ENCODE measurements at places on chromosomes 2 and 18. TPM values are rescaled to one million over a fixed set of nuclear protein-coding genes. Genes with fewer than 3 reads are reported as not detected.
A peak's percentile ranks its signal among the peaks of the same experiment; 100 is the strongest.

DNA sequence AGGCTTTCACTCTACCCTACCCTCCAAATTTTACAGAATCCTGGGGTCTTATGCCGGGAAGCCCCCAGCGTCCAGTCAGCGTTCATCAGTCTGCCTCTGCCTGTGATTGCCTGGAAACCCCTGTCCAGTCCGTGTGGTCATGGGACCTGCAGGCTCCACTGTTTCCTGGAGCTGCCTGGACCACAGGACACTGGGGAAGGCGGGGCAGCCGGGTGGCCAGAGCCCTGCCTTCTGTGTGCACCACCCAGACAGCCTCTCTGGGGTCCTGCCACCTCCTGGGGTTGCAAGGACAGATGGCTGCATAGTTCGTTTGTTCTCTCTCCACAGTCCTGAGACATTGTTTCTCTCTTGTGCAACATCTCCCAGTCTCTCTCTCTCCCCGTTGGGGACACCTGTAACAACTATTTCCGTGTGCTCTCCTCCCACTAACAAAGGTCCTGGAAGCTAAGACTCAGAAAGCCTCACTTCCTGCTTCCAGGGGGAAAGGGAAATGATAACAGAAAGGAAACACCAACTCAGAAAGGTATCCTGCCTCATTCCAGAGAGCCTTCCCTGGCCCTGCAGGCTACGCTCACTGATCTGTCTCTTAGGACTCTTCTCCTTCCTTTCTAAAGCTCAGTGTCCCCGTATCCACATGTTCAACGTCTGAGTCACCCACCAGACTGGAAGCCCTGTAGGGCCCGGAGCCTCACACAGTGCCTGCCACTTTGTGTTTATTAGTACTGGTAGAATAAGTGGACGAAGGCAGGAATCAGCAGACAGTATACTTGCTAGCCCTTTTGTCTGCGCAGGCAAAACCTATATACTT is 192.8 kb upstream of the RAB12 start:
- peak; percentile 11 for DNase-seq

PROM2 gene
- 1.3 TPM for total RNA-seq

L3MBTL4 gene
- not detected for total RNA-seq

MYO3B gene
- total RNA-seq, result not detected

DNA sequence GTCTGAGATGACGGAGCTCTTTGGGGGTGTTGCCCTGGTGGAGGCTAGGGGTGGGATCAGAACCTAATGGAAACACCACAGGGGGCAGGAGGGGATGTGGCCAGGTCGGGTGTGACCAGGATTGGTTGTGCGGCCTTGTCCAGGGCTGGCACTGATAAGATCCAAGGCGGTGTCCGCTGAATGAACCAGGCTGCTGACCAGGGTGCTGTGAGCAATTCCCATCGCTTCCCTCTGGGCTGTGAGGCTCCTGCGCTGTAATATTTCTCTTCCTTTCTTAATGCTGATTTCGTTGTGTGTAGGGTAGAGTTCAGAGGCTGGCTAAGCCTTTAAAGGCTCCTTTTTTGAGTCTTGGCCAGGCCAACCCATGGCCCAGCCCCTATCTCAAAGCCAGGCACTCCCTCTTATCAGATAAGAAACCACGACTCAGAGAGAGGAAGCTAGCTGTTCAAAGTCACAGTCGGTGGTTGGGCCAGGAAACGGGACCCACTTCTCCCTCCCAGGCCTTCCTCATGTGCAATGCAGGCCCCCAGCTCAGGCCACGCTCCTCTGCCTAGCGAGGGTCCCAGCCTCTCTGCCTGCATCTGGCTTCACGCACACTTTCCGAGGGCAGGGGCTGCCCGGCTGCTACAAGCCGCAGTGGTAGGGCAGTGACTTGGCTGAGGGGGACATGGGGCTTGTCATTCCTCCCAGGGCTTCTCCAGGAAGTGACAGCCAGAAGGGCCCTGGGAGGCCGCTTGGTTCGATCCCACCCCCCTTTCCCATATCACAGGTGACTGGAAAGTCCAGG is 26.0 kb upstream of the FOSL2 start:
- DNase-seq, result peak; percentile 83

GRCh38 chr2:212135739-212136138 is 402.9 kb downstream of the ERBB4 start:
- peak; percentile 60 for DNase-seq
